ENCODE measurements at places on chromosomes 7 and 10.
A peak's percentile ranks its signal among the peaks of the same experiment; 100 is the strongest.

- DNase-seq, result no peak
Observed at GRCh38 chr10:62081341-62082270, 180.1 kb downstream of the ARID5B start.

DNA sequence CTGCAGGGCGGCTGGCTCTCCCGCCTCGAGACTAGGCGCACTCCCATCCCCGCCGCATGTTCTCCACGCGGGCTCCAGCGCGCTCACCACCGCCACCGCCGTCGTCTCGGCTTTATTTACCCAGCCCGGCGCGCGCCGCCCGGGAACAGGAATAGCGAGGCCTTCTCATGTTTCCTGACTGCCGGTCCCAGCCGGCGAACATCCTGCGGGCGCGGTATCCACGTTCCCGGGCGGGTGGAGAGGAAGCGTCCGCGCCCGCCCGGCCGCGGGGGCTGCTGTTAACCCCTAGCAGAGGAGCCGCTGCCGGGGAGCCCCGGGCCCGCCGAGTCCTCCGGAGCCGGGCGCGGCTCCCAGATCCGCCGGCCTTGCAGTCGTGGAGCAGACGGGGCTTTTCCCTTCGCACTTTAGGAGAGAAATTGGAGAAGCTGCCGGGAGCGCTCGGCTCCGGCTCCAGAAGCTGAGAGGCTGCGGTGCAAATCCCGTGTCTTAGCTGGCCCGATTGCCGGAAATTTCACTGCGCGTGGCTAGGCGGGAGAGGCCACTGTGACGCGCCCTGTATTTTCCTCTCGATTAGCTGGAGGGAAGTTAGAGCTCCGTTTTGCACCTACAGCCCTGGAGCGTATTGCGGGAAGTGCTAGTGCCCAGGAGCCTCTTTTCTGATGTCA, at the start of gene MKX:
TSS of gene MKX (minus strand) at position 88 of the 665 bp plus-strand sequence. CDS start 2,404 bp downstream, outside the sequence.
- DNase-seq, result no peak

- DNase-seq, result no peak
Observed at GRCh38 chr10:109487691-109488090, 435.6 kb downstream of the XPNPEP1 start.

DNA sequence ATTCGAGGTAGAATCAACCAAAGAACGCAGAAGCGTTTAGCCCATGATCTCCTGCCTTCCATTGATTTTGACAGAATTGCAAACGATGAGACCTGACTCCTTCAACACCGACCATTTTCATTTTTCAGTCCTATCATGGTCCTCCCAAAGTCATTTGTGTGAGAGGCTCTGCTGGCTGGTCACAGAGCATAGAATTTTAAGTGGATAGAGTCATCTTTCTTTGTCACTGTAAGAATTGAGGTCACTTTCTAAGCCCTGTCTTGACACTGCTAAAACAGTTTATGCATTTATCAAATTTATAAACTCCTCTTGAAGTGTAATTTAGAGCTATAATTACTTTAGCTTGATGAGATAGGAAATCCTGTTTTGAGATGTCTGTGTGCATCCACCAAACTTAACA, 72.0 kb downstream of the UBE3C start:
- DNase-seq, result no peak

DNA sequence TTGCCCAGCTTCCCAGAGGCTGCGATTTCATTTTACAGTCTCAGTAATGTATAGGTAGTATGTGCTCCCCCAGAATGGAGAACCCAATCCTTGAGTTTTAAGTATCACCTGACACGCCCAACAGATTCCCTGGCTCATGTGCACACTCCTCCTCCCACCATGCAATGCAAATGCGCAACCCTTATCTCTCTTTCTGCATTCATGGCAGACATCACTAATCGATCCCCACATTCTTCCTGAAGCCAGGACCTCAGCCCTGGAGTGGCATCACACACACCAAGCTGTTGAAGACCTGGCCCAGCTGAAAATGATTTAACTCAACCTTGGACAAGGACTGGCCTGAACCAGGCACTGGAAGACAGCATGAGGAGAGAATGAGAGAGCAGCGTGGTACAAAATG, 68.4 kb downstream of the ZRANB1 start:
- no peak for DNase-seq

- no peak for DNase-seq
Observed at GRCh38 chr10:129617768-129618167, 150.7 kb downstream of the MGMT start.

DNA sequence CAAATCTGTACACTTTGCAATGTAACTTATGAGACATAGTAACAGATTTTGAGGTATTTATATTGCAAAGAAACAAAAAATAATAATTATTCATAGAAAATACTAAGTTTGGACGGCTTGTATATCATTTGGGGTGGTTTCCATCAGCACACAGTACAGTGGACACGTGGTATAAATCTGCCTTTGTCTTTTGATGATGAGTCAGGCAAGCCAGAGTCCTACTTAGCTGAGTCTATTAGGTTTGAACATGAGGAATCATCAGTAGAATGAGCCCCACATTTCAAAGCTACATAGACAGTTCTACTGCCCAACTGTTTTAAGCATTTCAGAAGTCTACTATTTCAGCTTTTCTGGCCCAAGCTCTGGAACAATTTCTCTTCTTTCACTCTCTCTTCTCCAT, 803.2 kb downstream of the PHTF2 start:
- no peak for DNase-seq

GRCh38 chr10:43153901-43154300, 15.7 kb downstream of the CSGALNACT2 start:
- peak; percentile 58 for DNase-seq

GRCh38 chr10:97771055-97771891, 526 bp downstream of the SFRP5 start:
- DNase-seq, result no peak

- no peak for DNase-seq
Observed at GRCh38 chr10:14659626-14660196, 115.0 kb downstream of the FAM107B start.

DNA sequence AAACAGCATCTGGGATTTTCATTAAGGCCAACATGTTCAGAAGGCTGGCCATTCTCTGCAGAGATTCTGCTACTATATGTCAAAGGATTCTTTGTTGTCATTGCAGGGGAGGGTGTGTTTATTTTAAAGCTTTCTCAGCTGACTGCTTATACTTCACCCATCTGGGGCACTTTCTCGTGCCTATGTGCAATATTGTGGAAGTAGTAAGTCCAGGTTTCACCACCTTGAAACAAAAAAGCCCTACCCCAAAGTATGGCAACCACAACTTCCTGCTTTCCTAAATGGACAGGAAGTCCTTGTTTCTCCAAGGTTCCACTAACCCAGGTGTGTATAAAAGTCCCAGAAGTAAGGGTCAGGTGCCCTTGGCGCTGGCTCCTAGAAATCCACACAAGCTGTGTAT, 58.7 kb upstream of the COL1A2 start:
- no peak for DNase-seq

DNA sequence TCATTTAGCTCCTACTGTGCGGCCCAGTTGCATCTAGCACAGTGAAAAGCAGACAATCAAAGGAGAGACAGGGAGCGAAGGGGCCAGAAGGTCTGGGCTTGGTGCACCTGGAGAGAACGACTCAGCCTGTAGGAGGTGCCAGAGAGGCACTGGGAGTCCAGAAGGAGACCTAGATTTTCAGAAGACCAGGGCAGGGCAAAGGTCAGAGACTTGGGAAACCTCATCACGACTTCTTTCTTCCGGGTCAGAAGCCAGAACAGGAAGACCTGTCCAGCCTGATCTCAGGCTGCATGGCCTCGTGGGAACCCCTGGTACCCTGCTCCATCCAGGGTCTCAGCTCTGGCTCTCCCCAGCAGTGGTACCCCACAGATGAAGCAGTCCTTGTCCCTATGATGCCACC, 5.2 kb downstream of the AGAP3 start:
- DNase-seq, result no peak

DNA sequence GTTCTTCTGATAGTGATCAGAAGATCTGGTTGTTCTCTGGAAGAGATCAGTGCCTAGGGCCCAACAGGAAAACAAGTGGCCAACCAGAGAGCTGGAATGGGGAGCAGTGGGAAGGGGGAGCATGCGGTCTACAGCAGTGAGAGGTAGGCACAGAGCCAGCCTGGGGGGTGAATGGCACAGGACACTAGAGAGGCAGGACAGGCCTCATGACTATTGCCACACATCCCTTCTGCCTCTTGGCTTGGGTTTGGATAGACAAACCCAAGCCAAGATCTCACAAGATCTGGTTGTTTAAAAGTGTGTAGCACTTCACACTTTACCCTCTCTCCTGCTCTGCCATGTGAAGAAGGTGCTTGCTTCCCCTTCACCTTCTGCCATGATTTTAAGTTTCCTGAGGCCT, 224.4 kb downstream of the ARHGAP12 start:
- no peak for DNase-seq

- peak; percentile 57 for DNase-seq
Observed at GRCh38 chr7:150401861-150402631, 22.9 kb downstream of the ZNF775 start.

All from spinal cord (tissue), 10 donors.